ENCODE measurements at places on chromosomes 1 and 21. TPM values are rescaled to one million over a fixed set of nuclear protein-coding genes. Genes with fewer than 3 reads are reported as not detected.

DNA sequence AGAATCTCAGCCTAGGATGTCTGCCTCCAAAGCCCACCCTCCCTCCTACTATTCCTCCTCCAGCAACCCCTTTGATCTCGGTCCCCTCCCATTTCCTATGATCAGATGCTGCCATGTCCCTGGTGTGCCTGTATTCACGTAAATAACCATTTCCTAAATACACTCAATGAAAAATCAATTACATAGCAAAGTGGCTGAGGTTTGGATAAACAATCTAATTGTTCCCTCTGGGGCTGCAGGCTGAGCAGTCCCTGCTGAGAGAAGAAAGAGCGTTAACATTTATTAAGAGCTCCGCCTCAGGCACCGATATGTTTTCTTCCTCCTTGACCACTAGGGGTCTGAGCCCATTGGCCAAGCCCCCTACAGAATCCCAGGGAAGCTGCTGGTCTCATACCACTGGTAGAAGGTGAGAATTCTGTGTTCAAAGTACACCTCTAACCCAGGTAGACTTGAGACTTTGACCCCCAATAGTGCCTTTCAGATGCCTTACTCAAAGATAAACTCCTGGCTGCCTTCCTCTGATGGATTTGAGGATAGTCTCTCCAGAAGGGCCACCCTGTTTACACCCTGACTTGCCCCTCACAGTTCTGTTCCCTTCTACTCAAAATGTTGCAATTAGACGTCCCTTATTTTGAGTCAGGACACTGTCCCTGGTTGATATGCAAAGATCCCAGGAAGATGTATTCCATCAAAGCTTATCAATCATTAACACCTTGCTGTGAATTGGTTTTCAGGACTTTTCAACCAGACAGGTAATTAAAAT lies 33.9 kb upstream of the CAMK1G start:
- DNase-seq = no peak

DNA sequence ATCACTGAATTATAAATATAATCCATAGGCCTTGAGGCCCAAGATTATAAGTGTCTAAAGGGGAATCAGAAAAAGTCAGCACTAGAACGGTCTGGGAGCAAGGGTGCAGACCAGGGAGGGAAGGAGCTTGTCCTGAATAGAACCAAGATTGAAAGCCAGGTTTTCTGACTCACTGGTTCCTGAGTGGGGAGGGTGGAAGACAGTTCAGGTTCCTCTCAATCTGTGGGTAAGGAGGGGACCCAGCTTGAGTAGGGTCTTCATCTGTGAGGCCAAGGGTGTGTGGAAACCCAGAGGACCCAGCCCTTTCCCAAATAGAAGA lies 842 bp downstream of the LENEP start:
- DNase-seq = no peak

DNA sequence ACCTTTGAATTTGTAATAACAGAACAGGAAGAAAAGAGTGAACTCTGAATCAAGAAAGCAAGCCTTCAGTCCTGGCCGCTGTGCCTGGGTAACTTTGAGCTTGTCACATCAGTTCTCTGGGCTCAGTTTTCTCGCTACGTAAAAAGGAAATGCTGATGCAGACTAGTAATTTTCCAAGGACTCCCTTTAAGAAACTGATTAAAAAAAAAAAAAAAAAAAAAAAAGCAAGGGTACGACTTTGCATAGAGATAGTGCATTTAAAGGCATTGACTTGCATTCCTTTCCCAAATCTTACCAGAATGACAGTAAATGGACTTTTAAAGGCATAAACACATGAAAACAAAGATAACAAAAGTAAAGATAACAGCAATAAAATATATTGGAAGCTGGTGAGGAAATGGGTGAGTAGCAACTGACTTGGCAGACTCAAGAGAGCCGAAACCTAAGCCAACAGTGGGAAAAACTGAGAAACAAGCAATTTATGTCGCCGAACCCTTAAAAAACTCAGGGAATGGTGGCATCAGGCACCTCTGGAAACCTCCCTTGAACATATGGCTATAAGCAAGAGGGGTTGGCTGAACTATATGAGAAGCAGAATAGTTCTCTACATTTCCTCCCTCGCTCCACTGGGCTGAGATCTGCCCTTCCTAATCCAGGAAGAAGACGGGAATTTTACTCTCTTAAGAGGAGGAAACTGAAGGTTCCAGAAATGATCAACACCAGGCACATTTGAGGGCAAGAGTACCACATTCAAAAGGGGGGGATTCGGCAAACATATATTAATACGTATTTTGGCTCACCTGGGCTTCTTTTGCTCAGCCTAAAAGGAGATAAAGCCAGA lies 189.2 kb downstream of the CDC7 start:
- DNase-seq = no peak

DNA sequence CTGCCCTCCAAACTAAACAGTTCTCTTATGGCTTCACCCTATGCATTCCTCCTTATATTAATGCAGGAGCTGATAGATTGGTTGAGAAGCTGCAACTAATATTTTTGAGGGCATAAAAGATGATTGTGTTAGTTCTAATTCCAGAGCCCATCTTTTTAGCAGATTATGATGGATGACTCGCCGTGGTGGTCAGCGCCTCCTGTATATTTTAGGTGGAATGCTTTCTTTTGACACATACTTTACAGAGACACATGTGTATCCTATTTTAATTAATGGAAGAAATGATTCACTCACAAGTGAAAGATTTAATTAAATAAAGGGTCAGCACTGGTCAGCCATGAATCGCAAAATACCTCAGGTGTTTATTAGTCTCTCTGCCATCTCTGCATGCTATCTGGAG lies 120.7 kb downstream of the TM2D1 start:
- no peak for DNase-seq

DNA sequence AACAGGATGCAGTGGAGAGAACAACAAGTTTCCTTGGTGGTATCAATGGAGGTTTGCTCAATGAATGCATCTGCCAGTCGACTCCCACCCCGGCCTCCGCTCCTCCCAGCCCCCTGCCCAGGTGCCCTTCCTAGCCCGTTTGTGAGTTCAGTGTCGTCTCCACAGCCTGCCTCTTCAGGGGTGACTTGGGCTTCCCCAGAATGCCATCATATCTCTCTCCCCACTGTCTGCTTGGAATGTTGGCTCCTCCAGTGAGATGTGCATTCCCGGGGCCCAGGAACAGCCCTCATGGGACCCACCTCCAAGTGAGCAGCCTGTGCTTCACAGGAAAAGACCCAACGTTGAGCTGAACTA lies 30.5 kb downstream of the MATN1 start:
- DNase-seq = no peak

GRCh38 chr1:237903961-237904360 lies 13.2 kb upstream of the ZP4 start:
- no peak for DNase-seq

- no peak for DNase-seq
These were observed 4.7 kb upstream of the PTPRF start for GRCh38 chr1:43526002-43526401.

DNA sequence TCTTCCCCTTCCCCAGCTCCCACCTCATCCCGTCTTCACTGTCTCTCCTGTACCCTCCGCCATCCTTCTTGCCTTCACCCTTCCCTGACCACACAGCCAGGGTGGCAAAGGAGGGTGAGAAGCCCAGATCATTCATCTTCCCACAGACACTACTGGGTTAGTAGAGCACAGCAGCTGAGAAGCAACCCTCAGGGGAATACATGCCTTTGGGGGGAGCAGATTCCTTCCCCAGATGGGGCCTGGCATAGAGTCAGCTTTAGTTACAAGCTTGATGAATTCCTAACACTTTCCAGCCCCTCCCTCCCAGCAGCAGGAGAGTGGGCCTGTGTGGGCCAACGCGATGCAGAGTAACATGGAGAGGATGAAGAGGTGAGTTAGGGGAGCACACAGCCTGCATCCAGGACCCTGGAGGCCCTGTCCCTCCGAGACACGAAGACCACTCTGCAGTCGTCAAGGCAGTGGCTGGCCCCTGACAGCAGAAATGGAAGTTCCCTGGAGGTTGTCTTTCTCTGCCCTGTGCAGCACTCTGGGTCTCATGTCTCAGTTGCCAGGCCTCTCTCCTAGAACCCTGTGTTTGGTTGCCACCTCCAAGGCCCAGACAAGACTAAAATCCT lies 8.8 kb upstream of the BTG2 start:
- no peak for DNase-seq

GRCh38 chr1:3019516-3020051 lies 1.7 kb upstream of the ACTRT2 start:
- peak; percentile 8 for DNase-seq

DNA sequence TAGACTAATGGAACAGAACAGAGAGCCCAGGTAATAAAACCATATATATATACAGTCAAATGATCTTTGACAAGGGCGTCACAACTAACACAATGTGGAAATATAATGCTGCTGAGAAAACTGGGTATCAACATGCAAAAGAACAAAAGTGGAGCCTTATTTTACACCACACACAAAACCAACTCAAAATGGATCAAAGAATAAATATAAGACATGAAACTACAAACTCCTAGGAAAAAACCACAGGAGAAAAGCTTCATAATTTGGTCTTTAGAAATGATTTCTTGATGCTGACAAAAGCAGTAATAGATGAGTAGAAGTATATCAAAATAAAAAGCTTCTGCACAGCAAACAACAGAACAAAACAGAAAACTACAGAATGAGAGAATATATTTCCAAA lies 192.2 kb downstream of the AKT3 start:
- no peak for DNase-seq

GRCh38 chr1:26991310-26992116 lies 2.0 kb upstream of the TRNP1 start:
- no peak for DNase-seq

DNA sequence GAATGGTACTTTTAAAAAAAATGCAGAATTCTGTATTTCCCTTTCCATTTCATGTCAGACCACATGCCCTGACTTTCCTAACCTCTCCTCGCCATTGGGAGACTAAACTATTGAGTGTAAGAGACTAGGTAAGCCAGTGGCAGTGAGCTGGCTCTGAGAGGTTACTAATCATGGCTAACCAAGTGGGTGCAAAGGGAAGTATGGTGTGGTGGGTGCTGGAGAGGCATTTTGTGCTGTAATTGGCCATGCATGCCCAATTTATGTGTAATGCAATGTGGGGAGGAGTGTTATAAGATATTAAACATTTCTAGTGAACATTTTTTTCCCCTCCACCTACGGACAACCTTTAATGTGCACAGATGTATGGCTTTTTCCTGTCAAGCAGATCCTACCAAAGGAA lies 190.1 kb downstream of the LMO4 start:
- DNase-seq = no peak

- DNase-seq = no peak
These were observed 10.9 kb downstream of the GAS5 start for GRCh38 chr1:173856903-173857302.

DNA sequence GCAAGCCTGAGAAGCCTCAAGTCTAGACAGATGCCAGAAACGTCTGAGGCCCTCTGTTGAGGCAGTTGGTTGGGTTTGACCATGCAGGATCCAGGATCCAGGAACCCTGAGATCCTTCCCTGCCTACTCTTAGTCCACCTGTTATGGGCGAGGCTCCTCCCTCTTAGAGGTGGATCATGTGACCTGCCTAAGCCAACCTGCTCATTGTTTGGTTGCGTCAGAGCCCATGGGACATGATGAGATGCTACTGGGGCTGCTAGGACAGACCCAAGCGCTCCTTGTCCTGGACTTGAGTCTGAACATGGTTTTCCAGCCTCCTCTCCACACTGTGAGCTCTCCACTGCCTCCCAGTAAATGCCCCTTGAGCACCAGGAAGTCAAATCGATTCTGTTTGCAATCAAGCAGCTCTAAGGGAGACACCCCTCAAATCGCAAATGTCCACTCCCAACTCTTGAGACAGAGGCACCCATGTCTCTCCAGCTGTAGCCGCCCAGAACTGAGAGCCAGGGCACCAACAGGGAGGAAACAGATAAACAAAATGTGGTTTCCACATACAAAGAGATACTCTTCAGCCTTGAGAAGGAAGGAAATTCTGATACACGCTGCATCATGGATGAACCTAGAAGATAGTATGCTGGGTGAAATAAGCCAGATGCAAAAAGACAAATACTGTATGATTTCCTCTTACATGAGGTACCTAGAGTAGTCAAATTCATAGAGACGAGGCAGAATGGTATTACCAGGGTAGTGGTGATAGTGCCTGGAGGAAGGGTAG lies 31.7 kb upstream of the WNT4 start:
- no peak for DNase-seq

GRCh38 chr1:193633991-193634390 lies 447.6 kb upstream of the B3GALT2 start:
- DNase-seq = no peak

- no peak for DNase-seq
These were observed 139.7 kb downstream of the GRIK1 start for GRCh38 chr21:29800056-29800455.

The RGS18 gene
- 0.71 TPM for total RNA-seq

The AADACL4 gene
- total RNA-seq = not detected

The FAM76A gene
- total RNA-seq = 9.9 TPM

The SOX13 gene
- 13.1 TPM for total RNA-seq

The IL19 gene
- total RNA-seq = not detected

The LRRC3 gene
- total RNA-seq = 1.8 TPM

The ITGB2 gene
- total RNA-seq = 18.6 TPM

All from left ventricle myocardium inferior (tissue), 1 donor.